ENCODE measurements at places on chromosomes 7 and 10.

DNA sequence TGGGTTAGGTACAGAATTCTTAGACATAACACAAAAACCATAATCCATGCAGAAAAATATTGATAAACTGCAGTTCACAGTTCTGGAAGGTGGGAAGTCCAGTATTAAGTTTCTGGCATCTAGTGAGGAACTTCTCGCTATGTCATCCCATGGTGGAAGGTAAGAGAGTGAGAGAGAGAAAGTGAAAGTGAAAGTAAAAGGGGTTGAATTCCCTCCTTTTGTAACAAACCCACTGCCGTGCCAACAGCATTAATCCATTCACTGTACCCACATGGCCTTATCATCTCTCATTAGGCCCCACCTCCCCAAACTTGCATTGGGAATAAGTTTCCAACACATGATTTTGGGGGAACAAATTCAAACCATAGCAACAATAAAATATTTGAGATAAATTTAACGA lies 17.1 kb downstream of the ZNF485 start:
- DNase-seq = peak; percentile 17

GRCh38 chr7:147418966-147419365 lies 1171.6 kb upstream of the C7orf33 start:
- no peak for DNase-seq

DNA sequence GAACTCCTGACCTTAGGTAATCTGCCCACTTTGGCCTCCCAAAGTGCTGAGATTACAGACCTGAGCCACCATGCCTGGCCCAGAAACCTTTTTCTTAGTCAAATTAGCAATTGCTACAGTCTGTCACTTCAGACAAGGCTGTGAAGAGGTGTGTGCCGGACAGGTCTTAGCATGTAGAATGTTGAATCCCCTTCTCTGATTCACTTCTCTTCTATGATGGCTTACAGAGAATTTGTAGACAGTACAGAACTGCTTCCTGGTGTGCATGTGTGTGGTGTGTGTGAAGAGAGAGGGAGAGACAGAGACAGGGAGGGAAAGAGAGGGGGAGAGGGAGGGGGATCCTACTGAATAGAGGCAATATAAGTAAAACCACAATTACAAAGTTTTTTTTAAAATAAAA lies 150.4 kb downstream of the PARD3 start:
- DNase-seq = no peak

DNA sequence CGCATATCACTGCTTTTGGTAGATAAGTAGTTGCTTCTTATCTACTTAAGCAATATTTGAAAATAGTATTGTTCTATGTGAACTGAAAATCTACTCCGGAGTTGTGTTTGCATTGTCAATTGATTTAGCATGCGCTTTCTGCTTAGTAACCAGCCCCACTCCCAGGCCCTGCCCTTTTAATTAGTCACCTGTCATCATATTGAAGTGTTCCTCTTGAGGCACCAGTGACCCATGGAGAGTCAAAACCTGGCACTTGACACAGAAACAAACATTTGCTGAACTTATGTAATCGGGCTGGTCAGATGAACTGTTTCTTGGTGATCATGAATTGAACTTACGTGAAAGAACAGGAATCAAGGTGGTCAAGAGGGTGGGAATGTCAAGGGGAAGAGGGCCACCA lies 27.8 kb upstream of the CDHR3 start:
- DNase-seq = no peak

DNA sequence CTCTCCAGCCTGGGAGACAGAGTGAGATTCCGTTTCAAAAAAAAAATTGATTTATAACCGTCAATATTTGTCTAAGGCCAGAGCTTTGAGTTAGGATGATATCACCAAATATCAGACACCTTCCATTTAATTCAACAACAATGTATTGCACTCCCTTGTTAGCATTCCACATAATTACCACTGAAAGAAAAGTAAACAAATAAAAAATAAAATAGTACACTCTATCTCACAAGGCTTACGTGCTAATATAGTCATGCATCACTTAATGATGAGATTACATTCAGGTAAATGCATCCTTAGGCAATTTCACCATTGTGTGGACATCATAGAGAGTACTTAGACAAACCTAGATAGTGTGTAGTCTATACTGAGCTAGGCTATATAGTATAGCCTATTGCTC lies 127.6 kb upstream of the RHOBTB1 start:
- DNase-seq = no peak

DNA sequence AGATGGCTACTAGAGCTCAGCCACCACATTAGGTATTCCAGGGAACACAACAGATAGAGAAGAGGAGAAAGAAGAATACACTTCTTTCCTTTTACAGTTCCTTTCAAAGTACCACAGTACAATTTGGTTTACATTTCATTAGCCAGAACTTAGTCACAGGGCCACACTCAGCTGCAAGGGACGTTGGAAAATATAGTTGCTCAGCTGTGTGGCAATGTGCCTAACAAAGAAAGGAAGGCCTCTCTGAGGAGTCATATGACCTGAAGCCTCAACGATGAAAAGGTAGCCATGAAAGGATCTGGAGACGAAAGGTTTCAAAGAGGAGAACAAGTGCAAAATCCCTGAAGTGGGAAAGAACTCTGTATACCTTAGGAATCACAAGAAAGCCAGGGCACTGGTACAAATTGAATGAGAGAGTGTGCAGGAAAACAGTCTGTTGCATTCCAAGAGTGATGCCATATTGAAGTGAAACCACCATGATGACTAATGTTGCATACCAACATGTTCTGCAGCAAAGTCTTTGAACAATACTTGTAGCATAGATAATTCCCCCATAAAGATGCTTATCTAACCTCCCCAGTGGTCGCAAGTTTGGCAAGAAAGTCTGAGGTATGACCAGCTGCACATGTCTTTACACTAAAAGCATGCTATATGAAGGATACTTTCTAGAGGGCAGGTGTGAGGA lies 278.9 kb downstream of the HPSE2 start:
- peak; percentile 66 for DNase-seq

GRCh38 chr10:124740369-124741280 lies 3.6 kb downstream of the FAM53B start:
- peak; percentile 78 for DNase-seq

- DNase-seq = no peak
These were observed 31.9 kb downstream of the ZEB1 start for GRCh38 chr10:31350891-31351290.

GRCh38 chr10:88428442-88428841 lies 154.7 kb downstream of the RNLS start:
- peak; percentile 65 for DNase-seq

Data from fibroblast of mammary gland (primary cell).